Left colon (tissue), 2 donors: ENCODE measurements at places on chromosomes 6 and 20.

GRCh38 chr6:148873868-148874267 lies 127.0 kb downstream of the UST start:
- DNase-seq = no peak

DNA sequence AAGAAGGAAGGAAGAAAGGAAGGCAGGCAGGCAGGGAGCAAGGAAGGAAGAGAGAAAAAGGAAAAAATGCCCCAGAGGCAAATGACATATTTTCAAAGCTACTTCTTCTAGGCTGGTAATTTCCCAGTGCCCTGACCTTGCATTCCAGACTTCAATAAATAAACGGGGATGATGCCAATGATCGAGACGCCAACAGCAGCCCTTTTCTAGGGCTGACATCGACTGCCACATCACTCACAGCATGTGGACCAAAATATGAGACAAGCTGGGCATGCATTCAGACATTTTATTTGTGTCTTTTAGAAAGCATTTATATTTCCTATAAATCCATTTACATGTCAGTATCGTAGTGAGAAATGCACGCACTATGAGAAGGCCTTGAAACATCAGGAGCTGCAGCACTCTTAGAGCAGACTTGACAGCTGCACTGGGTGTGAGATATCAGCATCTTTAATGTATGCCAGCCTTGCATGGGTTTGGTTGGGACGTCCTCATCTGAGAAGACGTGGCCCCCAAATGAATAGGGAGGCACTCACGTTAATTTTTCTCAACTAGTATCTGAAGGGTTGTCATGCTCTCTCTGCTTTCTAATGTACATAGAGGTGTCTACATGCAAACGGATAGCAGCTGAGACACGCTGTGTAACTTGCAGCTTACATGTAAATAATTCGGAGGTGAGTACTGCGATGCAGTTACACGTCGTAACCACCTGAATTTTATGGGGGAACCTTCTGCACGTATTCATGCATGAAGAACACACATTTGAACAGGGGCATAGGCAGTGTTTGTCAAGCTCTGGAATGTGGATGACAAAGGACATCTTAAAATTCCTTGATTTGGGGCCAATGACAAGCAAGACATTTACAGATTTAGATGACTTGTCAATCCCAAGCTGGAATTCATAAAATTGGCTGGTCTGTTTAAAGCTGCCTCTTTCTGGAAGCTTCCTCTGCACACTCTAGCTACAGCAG lies 149.1 kb upstream of the AGPAT4 start:
- DNase-seq = no peak

- no peak for DNase-seq
Observed at GRCh38 chr6:33822575-33823395, 19.0 kb upstream of the MLN start.

DNA sequence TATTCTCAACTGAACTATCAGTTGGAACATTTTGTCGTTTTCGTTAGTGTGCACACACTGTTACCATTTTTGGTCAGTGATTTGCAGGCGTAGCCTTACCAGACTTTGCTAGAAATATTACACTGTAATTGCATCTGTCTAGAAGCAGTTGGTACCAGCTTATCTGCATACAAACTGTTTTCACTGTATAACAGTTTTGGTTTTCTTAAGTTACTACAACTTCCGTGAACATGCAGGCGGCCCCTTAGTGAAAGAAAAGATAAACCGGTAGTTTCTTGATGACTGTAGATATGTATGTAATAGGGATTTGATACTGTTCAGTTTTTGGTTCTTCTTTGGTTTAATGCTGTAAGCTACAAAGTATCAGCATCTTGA lies 1.3 kb downstream of the DSTN start:
- DNase-seq = no peak

GRCh38 chr20:59192533-59192896 lies 28.9 kb downstream of the ZNF831 start:
- DNase-seq = no peak
